ENCODE measurements at places on chromosomes 1 and 21. TPM values are rescaled to one million over a fixed set of nuclear protein-coding genes. Genes with fewer than 3 reads are reported as not detected.

Gene ASAP3
- polyA plus RNA-seq, result 14.7 TPM

Gene S1PR1
- 0.44 TPM for polyA plus RNA-seq

Gene ELAPOR1
- polyA plus RNA-seq, result 18.8 TPM

Gene BNIPL
- 0.16 TPM for polyA plus RNA-seq

Gene GJA9
- polyA plus RNA-seq, result not detected

Gene LAX1
- polyA plus RNA-seq, result not detected

Gene ICOSLG
- not detected for polyA plus RNA-seq

Gene TACSTD2
- not detected for polyA plus RNA-seq

Gene CLCNKA
- polyA plus RNA-seq, result not detected

Gene CACHD1
- 12.7 TPM for polyA plus RNA-seq

Gene HMGCL
- polyA plus RNA-seq, result 29.1 TPM

Gene CIART
- 7.3 TPM for polyA plus RNA-seq

Gene HSD3B1
- polyA plus RNA-seq, result not detected

Gene FAM72D
- polyA plus RNA-seq, result not detected

Gene SPRR5
- not detected for polyA plus RNA-seq

Gene AIRE
- not detected for polyA plus RNA-seq

Gene PIGK
- 36.4 TPM for polyA plus RNA-seq

Gene INKA2
- 0.77 TPM for polyA plus RNA-seq

Gene KCNT2
- 19.5 TPM for polyA plus RNA-seq

Gene AMIGO1
- 12.0 TPM for polyA plus RNA-seq

Gene TEDDM1
- not detected for polyA plus RNA-seq

Gene IGSF3
- 81.1 TPM for polyA plus RNA-seq

Gene COL11A1
- polyA plus RNA-seq, result 1.3 TPM

Gene GNG12
- 0.35 TPM for polyA plus RNA-seq

Gene VWA5B1
- 0.82 TPM for polyA plus RNA-seq

Gene BRINP3
- polyA plus RNA-seq, result 3.7 TPM

Gene CDC42BPA
- polyA plus RNA-seq, result 26.8 TPM

Gene RIPPLY3
- 0.24 TPM for polyA plus RNA-seq

Gene SPATA46
- not detected for polyA plus RNA-seq
